Skin of body (tissue), 3 donors: ENCODE measurements at places on chromosomes 1 and 21. TPM values are rescaled to one million over a fixed set of nuclear protein-coding genes. Genes with fewer than 3 reads are reported as not detected.

FMO5 gene
- 3.1 TPM for total RNA-seq

CELA3A gene
- total RNA-seq: not detected

PTPN7 gene
- 1.4 TPM for total RNA-seq

TPTE gene
- not detected for total RNA-seq

CRTC2 gene
- total RNA-seq: 5.1 TPM

DFFA gene
- 20.6 TPM for total RNA-seq

VWA5B1 gene
- total RNA-seq: 0.39 TPM

S100A12 gene
- total RNA-seq: 63.8 TPM

ST3GAL3 gene
- 15.7 TPM for total RNA-seq

NUAK2 gene
- total RNA-seq: 2.0 TPM

ELF3 gene
- 14.0 TPM for total RNA-seq

OPTC gene
- not detected for total RNA-seq

LCE2C gene
- total RNA-seq: 3.4 TPM

MCL1 gene
- total RNA-seq: 172 TPM

WLS gene
- 85.4 TPM for total RNA-seq
